ENCODE measurements at places on chromosomes 5 and 9.

- no peak for DNase-seq
Measured at GRCh38 chr9:127990554-127990953, 9.8 kb upstream of the EEIG1 start.

DNA sequence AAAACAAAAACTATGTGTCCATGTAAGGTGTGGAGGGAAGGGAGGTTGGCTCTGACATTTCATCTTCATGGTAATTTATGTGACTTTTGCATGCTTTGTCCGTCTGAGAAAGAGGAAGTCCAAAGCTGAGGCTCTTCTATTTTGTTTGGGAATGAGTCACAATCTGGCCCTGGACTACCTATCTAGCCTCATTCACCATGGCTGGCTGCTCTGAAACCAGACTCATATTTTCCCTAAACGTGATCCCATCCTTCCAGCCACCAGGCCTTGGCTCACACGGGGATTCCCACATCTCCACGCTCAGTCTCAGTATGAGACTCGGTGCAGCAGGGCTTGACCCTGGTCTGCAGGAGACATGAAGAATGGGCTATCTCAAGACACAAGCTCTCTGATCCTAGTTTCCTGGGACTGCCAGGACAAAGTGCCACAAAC lies 672.8 kb downstream of the ACTL7B start:
- no peak for DNase-seq

DNA sequence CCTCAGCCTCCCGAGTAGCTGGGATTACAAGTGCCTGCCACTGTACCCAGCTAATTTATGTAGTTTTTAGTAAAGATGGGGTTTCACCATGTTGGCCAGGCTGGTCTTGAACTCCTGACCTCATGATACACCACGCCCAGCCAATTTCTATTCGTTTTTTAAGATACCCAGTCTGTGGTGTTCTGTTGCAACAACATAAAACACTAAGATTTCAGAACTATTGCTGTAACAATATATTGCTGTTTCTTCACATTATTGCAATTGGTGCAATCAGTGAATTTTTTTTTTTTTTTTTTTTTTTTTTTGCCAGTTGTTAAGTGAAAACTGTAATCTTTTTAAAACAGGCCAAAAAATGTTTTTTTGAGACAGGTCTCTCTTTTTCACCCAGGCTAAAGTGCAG lies 9.9 kb downstream of the SRP19 start:
- DNase-seq, result no peak

DNA sequence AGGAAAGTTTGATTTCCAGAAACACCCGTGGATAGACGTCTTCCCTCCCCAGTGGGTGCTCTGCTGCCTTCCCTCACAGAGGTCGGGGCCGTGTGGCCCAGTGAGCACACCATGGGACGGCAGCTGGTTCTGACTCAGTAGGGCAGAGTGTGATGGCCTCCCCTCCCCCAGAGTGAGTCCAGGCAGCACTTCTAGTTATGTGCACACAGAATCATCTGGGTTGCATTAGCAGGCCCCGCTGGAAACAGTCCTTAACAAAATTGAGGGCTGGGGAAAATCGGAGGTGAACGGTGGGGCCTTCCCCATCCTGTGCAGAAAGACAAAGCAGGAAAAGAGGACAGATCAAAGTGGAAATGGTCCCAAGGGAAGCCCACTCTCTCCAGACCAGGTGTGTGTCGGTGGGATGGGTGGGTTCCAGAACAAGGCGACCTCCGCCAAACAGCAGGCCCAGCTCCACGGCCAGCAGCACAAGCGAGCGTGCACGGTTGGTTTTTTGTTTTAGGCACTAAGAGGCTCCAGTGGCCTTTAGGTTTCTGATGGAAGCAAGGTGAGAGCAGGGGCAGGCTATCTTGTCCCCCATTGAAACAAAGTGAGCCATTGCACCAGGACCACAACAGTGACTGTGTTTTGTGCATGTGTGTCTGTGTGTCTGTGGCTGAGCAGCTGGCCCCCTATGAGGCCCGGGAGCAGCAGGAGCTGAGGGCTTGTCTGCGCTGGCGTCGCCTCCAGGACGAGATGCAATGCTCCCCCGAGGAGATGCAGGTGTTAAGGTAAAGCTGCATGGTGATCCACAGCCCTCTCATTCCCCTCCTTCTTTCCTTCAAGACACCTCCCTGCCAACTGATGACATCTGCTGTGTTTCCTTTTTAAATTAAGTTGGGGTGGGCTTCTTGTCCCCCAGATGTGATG lies 201.5 kb downstream of the AOPEP start:
- DNase-seq, result no peak

GRCh38 chr5:126562823-126563222 lies 32.2 kb downstream of the ALDH7A1 start:
- no peak for DNase-seq

DNA sequence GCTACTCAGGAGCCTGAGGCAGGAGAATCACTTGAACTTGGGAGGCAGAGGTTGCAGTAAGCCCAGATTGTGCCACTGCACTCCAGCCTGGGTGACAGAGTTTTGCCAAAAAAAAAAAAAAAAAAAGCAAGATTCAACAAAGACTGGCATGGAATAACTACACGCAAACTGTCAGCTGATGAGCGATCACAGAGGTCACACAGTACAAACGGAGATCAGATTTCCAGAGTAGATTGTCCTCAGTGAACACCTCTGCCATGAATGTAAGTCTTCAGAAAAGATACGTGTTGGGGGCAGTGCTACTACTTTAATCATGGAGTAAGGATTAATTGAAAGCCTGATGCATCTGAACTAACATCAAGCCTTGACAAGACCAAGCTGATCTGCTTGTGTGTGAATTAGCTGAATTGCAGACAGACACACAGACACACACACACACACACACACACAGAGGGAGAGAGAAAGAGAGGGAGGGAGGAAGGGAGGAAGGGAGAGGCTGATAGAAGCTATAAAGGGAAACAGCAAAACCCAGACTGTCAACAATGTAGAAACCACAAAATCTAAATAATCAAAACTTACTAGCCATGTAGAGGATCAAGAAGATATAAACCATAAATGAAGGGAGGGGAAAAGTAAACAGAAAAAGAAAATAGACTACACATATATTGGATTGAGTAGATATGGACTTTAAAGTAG lies 222.9 kb upstream of the ZNF462 start:
- no peak for DNase-seq

All from DMS79 treated with DMSO at 0.1 percent for 48 hours (cell line).